Activated T-helper 2 cell treated with anti-CD3 and anti-CD28 coated beads, Interferon-gamma antibody, Interleukin-2, Interleukin-4, amounts not matched to agents 10 μg/mL and 5 μg/mL and 100 μg/mL, durations not matched to agents 14 hours and 24 hours and 36 hours (primary cell): ENCODE measurements at places on chromosomes 5 and 9. TPM values are rescaled to one million over a fixed set of nuclear protein-coding genes. Genes with fewer than 3 reads are reported as not detected.

ZNF608 gene
- total RNA-seq = not detected in 2 replicates

CRHBP gene
- total RNA-seq = 0.09 TPM in 1 of 2 replicates, not detected in the other

CFAP77 gene
- total RNA-seq = not detected in 2 replicates

LCN2 gene
- total RNA-seq = not detected in 2 replicates

F12 gene
- total RNA-seq = 3.5 and 5.8 TPM in 2 replicates

LMX1B gene
- total RNA-seq = not detected in 2 replicates

GRCh38 chr9:34552606-34552981 lies 29.8 kb upstream of the ENHO start:
- no peak overlapping the region for H3K27ac ChIP-seq
- no peak overlapping the region for H3K4me3 ChIP-seq
- no peaks in the 10 kb centered on the region for H3K36me3 ChIP-seq
- no peak for DNase-seq

- no peak overlapping the region for H3K27ac ChIP-seq
- H3K36me3 ChIP-seq = no peaks in the 10 kb centered on the region
- no peak overlapping the region for H3K4me3 ChIP-seq
- H3K4me1 ChIP-seq = no peaks in the 10 kb centered on the region
- no peak for DNase-seq
These were observed 199.2 kb upstream of the KLF4 start for GRCh38 chr9:107688728-107689127.

DNA sequence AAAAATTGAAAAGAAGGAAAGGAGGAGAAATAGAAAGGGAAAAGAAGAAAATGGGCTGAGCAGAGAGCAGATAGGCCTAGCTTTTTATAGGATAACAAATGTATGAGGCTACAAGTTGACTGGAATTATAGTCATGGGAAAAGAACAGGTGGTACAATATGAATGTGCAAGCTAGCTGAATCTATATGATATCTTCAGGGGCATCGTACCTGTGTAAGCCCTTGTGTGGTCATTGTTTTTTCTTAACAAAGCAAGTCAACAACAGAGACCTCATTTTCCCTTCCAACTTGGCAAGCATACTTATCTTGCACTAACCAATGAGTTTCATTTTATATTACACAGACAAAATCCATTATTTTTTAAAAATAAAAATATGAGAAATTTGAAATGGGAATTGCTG lies 259.2 kb downstream of the KCTD16 start:
- H3K36me3 ChIP-seq = no peaks in the 10 kb centered on the region
- H3K27ac ChIP-seq = no peak overlapping the region
- no peaks in the 10 kb centered on the region for H3K27me3 ChIP-seq
- DNase-seq = no peak
- H3K4me3 ChIP-seq = no peak overlapping the region

DNA sequence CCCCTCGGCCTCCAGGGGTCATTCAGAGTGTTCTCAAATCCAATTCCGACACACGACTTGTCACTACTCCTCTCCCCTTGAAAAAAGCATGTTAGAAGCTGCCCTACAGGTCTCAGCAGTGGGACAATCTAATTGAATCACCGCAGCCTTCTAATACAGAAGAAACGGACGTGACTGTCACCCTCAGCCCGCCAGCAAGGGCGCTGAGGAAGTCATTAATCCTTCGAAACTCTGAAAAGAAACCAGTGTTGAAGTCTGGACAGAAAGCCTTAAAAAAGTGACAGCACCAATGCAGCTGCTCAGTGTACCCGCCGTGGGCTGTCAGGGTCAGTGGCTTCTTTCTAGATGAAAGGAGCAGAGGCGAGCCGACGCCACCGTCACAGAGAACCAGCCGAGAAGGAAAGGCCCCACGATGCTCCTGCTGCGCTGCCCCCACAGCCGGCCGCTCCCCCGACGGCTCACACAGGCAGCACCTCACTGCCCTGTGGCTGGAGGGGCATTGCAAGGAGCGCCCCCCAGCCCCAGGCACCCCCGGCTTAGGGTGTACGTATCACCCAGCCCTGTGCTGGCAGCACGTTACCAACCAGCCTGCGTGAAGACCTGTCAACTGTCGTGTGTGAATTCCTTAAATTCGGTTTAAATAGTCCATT lies 5.7 kb downstream of the BRD3OS start:
- no peaks in the 10 kb centered on the region for H3K27me3 ChIP-seq
- H3K36me3 ChIP-seq = peaks cover 29% of the 10 kb centered on the region
- no peak overlapping the region for H3K27ac ChIP-seq
- no peak overlapping the region for H3K4me3 ChIP-seq
- DNase-seq = no peak
- no peaks in the 10 kb centered on the region for H3K4me1 ChIP-seq

GRCh38 chr5:138471052-138471361 lies 5.7 kb downstream of the EGR1 start:
- H3K27ac ChIP-seq = no peak overlapping the region
- H3K27me3 ChIP-seq = peaks cover 1% of the 10 kb centered on the region
- no peak overlapping the region for H3K4me3 ChIP-seq
- H3K36me3 ChIP-seq = peaks cover 34% of the 10 kb centered on the region
- DNase-seq = no peak

- no peaks in the 10 kb centered on the region for H3K27me3 ChIP-seq
- peaks cover 5% of the 10 kb centered on the region for H3K36me3 ChIP-seq
- no peak overlapping the region for H3K4me3 ChIP-seq
- H3K4me1 ChIP-seq = no peaks in the 10 kb centered on the region
These were observed 50.4 kb downstream of the G3BP1 start for GRCh38 chr5:151822141-151822540.

GRCh38 chr9:111949919-111950318 lies 53.3 kb downstream of the UGCG start:
- no peak for DNase-seq
- peaks cover 10% of the 10 kb centered on the region for H3K4me1 ChIP-seq
- no peaks in the 10 kb centered on the region for H3K36me3 ChIP-seq
- no peak overlapping the region for H3K4me3 ChIP-seq

- peak; percentile 61 for DNase-seq
- no peaks in the 10 kb centered on the region for H3K36me3 ChIP-seq
These were observed 11.3 kb upstream of the DIPK1B start for GRCh38 chr9:136700959-136701667.

DNA sequence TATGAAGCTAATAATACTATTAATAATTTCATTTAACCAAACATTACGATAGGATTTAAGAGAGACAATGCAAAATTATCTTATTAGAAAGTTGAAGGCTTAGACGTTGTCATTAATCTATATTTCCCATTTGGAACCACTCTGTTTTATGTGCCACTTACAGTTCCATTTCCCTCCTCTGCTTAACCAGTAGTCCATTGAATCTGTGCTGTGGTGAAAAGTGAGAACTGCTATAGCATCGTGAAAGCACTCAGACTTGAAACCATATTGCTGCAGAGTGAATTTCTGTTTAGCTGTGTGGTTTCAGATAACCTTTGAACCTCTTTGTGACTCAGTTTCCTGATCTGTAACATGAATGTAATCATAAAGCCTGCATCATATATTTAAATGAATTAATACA lies 2304.5 kb downstream of the MAT2B start:
- H3K4me3 ChIP-seq = no peak overlapping the region
- no peak for DNase-seq
- no peaks in the 10 kb centered on the region for H3K36me3 ChIP-seq
- H3K27me3 ChIP-seq = no peaks in the 10 kb centered on the region
- H3K27ac ChIP-seq = no peak overlapping the region

DNA sequence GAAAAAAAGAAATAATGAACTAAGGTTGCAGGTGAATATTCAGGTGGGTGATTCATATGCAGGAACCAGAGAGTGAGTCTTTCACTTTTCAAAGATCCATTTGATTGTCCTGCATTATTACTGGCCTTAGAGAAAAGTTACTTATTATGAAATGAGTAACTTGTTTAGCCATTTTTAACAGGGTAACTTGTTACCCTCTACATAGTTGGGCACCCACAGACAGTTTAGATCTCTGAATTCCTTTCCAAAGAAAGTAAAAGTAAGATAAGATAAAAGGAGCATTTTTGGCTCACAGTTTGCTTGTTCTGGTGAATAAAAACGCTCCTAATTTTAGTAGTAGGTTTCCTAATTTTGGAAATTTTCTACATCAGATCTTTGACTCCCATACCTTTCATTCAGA lies 54.1 kb upstream of the DAB2 start:
- H3K27ac ChIP-seq = no peak overlapping the region
- no peaks in the 10 kb centered on the region for H3K4me1 ChIP-seq
- H3K4me3 ChIP-seq = no peak overlapping the region
- no peaks in the 10 kb centered on the region for H3K36me3 ChIP-seq

GRCh38 chr5:172797771-172798191 lies 26.8 kb upstream of the DUSP1 start:
- H3K27ac ChIP-seq = peak overlapping the region; percentile 19
- H3K4me3 ChIP-seq = no peak overlapping the region
- H3K36me3 ChIP-seq = no peaks in the 10 kb centered on the region
- H3K4me1 ChIP-seq = peaks cover 15% of the 10 kb centered on the region
- H3K27me3 ChIP-seq = no peaks in the 10 kb centered on the region

DNA sequence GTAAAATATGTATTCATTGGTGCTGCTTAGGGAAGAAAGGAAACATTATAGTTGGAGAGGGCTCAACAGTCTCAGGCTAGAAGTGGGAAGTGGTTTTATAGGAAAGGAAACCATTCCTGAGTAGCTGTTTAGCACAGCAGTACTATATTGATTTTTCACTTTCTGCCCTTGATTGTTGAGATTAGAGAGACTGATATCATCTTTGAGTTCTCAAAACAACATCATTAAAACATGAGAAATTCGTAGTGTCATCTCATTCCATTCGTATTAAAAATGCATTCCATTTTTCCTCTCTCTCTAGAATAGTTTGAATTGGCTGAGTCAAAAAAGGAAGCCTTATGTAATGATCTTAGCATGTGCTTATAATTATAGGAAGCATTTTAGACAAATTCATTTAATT lies 14.1 kb downstream of the POLR3G start:
- DNase-seq = no peak
- H3K4me3 ChIP-seq = no peak overlapping the region
- H3K27me3 ChIP-seq = no peaks in the 10 kb centered on the region

GRCh38 chr5:145574889-145575573 lies 260.1 kb downstream of the PRELID2 start:
- H3K27me3 ChIP-seq = no peaks in the 10 kb centered on the region
- no peaks in the 10 kb centered on the region for H3K36me3 ChIP-seq
- no peak overlapping the region for H3K4me3 ChIP-seq
- no peak overlapping the region for H3K27ac ChIP-seq
- H3K4me1 ChIP-seq = no peaks in the 10 kb centered on the region

- DNase-seq = no peak
- peaks cover 44% of the 10 kb centered on the region for H3K36me3 ChIP-seq
- H3K27ac ChIP-seq = no peak overlapping the region
- peaks cover 1% of the 10 kb centered on the region for H3K4me1 ChIP-seq
- no peaks in the 10 kb centered on the region for H3K27me3 ChIP-seq
These were observed 20.2 kb upstream of the SUB1 start for GRCh38 chr5:32565145-32565544.
